NCI-H1417 treated with DMSO at 0.1 percent for 48 hours (cell line): ENCODE measurements at places on chromosomes 16 and 17.

- DNase-seq, result no peak
Measured at GRCh38 chr16:27123795-27124409, 57.2 kb downstream of the C16orf82 start.

DNA sequence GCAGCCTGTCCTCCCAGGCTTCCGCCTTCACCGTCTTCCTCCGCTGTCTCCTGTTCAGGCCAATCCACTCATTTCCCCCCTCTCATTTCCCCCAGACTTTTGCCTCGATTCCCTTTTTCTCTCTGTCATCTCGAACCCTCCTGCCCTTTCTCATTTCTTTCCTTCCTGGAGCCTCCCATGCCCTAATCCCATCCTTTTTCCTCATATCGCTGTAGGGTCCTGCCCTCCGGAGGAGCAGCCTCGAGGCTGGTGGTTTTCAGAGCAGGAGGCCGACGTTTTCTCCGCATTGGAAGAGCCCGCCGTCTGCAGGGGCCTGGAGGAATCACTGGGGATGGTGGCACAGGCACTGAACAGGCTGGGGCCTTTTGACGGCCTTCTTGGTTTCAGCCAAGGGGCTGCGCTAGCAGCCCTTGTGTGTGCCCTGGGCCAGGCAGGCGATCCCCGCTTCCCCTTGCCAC, 597 bp downstream of the OVCA2 start:
- DNase-seq, result no peak

- DNase-seq, result no peak
Measured at GRCh38 chr16:49307176-49307575, 25.5 kb upstream of the CBLN1 start.

DNA sequence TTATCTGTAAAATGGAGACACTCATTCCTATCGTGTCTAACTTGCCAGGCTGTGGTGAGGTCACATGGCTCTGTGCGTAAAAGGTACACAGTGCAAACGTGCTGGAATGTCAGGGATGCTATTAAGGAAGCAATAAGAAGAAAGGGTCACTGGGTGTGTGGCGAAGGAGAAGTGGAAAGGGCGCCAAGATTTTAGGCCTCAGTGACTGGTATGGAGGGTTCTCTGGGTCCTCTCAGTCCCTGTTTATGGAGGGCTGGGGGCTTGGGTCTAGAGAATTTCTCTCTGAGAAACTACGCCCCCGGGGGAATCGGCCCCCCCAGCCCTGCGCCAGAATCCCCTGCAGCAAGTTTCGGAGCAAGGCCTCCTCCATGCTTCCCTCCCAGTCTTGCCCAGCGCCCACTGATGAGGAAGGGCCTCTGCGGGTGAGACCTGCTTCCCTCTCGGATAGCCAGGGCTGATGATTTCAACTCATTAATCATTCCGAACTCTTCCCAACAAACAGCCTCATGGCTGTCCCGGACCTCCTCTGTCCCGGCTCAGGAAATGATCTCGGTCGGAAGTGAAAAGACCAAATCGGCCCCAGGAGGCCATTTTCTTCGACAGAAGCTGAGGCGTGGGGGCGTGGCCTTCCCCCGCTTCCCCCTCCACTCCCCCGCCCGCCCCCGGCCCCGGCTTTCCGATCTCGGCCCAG, 1.2 kb upstream of the HEXIM1 start:
- DNase-seq, result no peak

GRCh38 chr17:4536259-4536741, 18.9 kb downstream of the MYBBP1A start:
- DNase-seq, result no peak

DNA sequence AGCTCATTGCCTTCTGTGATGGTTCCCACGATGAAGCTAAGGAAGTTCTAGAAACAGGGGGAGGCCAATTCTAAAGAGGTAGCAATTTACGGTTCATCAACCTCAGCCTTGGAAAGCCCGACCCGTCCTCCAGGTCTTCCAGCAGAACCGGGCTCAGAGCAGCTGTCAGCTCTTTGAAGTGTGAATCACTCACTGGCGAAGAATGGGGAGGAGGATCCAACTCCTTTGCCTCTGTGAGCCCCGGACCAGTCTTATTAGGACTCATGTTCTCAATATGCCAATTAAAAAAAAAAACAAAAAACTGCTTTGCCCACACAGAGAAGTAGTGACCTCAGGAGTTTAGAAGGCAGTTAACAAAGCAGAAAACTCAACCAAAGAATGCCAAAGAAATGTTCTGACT, 31.4 kb downstream of the STX8 start:
- DNase-seq, result no peak

DNA sequence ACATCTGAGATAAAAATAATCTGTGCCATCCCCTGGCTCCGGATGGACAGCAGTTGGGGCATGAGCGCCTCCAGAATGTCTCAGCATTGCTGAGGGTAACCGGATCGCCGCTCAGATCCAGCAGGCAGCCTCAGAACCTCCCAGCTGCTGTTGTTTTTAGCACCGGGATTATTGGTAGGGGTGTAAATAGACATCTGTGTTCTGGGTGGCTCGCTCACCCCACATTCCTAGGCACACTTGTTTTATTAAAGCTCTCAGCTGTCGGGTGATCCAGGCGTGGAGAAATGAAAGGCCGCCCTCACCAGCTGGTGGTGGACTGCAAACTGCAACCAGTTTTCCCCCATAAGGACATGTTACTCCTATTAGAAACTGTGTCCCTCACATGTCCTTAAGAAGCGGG, 32.1 kb downstream of the MYH3 start:
- DNase-seq, result no peak
